ENCODE measurements at places on chromosomes 1 and 21. TPM values are rescaled to one million over a fixed set of nuclear protein-coding genes. Genes with fewer than 3 reads are reported as not detected.

The EPHA8 gene
- total RNA-seq = not detected

The RIPPLY3 gene
- total RNA-seq = not detected

The TUFT1 gene
- 7.6 TPM for total RNA-seq

The GBP4 gene
- not detected for total RNA-seq

The COL18A1 gene
- total RNA-seq = 100 TPM

The MAGI3 gene
- 6.7 TPM for total RNA-seq

The DIO1 gene
- not detected for total RNA-seq

The MROH7 gene
- total RNA-seq = not detected

The SFN gene
- 1.2 TPM for total RNA-seq

The DNAH14 gene
- 7.6 TPM for total RNA-seq

The FCRL5 gene
- total RNA-seq = not detected

The MPL gene
- not detected for total RNA-seq

The CD2 gene
- total RNA-seq = not detected

The AADACL3 gene
- not detected for total RNA-seq

The RNU1-2 gene
- not detected for total RNA-seq

The RNF115 gene
- total RNA-seq = 10.9 TPM

The S100B gene
- 1.3 TPM for total RNA-seq

The LRRC53 gene
- total RNA-seq = not detected

The HSPB7 gene
- 0.89 TPM for total RNA-seq

The CHI3L1 gene
- 0.59 TPM for total RNA-seq

The FAM72C gene
- 3.4 TPM for total RNA-seq

The USH2A gene
- not detected for total RNA-seq

The TMIGD3 gene
- total RNA-seq = 0.34 TPM

The MPZL1 gene
- total RNA-seq = 42.2 TPM

The GBP3 gene
- total RNA-seq = 4.6 TPM

The HYI gene
- 63.2 TPM for total RNA-seq

The C1orf94 gene
- not detected for total RNA-seq

The PTGS2 gene
- 0.17 TPM for total RNA-seq

The ATP6V1G3 gene
- total RNA-seq = not detected

The CTTNBP2NL gene
- 12.9 TPM for total RNA-seq

The PSMA5 gene
- total RNA-seq = 34.6 TPM

The SLAMF7 gene
- not detected for total RNA-seq

The GIPC2 gene
- total RNA-seq = 3.0 TPM

The NIPAL3 gene
- 39.7 TPM for total RNA-seq

The LAD1 gene
- total RNA-seq = not detected

The GJA8 gene
- total RNA-seq = not detected

The ADAMTSL4 gene
- 25.6 TPM for total RNA-seq

The CMPK1 gene
- total RNA-seq = 39.2 TPM

The EDN2 gene
- not detected for total RNA-seq

The VSIG8 gene
- total RNA-seq = not detected

The ZSWIM5 gene
- total RNA-seq = 0.17 TPM

The GPR25 gene
- not detected for total RNA-seq

Data from bronchus fibroblast of lung (primary cell).